ENCODE measurements at places on chromosomes 5 and 9.

DNA sequence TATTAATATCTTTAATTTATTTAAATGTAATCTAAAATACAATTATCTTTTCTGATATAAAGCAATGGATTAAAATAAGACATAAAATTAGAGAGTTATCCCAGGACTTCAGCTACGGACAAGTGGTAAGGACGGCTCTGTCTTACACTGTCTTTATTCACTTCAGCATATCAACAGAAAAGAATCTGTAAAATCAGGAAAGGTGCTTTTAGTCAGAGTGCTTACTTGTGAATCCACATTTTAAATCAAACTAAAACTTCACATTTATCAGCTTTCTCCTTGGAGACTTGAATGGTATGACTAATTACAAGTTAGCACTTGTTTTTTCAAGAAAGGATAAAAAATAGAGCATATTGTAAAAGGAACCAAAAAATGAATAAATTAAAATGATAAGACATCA lies 39.3 kb downstream of the ST8SIA4 start:
- DNase-seq: no peak

DNA sequence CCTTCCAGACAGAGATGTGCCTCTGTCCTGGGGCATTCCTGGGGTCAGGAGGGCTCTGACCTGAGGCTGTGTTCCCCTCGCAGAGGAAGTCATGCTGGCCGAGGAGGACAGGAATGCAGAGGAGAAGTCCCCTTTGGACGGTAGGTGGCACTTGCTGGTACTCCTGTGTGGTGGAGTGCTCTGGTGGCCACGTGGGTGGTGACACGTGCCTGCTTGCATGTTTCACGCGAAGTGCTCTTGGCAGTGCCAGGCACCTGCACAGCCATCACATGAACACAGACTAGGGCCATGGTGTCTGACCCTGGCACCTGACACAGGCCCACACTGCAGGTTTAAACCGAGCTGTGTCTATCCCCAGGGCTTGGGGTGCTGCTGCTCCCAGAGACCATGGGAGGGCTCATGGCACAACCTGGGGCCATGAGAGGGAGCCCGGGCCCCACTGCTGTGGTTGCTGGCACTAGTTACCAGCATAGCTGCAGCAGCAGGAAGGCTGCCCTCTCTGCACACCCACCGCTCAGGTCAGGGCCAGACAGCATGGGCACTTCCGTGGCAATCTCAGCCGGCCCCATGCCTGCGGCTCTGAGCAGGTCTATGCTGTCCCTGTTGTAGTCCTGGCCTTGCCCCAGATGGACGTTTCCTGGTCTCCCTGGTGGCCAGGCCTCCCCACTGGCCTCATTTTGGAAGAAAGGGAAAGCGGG lies 79.3 kb downstream of the CACNA1B start:
- no peak for DNase-seq

GRCh38 chr9:104069288-104069687 lies 24.8 kb upstream of the SMC2 start:
- no peak for DNase-seq

DNA sequence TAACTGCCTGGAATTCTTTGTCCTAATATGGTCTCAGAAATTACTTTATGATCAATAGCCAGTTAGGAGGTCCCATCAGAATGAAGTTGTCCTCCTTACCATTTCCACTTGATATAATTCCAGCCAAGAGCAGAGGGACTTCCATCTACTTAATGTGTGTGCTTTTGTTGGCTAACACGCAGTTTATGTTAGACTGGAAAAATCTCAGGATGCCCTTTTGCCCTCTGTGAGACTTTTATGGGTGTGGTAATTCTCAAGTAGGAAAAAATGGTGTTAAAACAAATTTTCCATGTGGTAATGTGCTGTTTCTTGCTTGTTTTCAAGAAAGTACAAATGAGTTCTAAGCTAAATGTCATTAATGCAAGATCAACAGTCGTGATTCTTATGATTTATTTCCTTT lies 327.1 kb downstream of the MTRR start:
- DNase-seq: no peak

DNA sequence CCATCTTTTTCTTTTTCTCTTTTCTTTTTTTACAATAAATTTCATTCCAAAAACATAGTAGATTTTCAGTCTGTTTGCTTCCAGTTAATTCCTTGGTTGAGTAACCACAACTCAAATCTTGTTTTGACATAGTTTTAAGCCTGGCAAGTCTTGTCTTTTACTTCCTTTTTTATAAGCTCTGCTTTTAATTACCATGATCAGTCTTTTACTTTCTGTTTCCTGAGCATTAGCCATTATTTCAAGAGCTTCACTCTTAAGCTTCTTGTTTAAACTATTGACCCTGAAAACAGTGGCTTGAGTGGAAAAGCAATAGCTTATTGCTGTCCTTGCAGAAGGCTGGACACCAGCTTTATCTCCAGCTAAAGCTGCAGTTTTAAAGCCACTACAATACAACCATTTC lies 1363.3 kb downstream of the MAT2B start:
- DNase-seq: no peak

DNA sequence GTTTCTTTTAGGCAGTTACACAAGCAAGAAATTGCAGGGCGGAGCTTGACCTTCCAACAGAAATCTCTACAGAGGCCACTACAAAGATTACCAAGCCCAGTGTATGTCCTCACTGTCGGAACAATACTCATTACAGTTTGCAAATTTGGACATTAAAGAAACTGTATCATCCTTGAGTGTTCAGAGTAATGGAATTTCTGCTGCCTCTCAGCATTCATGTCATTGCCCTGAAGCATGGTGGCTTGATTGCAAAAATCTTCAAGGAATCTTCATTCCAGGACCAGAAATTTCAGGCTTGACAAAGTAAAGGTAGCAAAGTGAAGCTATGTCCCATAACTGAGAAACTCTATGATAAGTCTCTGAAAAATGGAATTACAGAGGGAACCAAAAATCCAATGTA lies 134.6 kb upstream of the MAP3K1 start:
- DNase-seq: no peak

DNA sequence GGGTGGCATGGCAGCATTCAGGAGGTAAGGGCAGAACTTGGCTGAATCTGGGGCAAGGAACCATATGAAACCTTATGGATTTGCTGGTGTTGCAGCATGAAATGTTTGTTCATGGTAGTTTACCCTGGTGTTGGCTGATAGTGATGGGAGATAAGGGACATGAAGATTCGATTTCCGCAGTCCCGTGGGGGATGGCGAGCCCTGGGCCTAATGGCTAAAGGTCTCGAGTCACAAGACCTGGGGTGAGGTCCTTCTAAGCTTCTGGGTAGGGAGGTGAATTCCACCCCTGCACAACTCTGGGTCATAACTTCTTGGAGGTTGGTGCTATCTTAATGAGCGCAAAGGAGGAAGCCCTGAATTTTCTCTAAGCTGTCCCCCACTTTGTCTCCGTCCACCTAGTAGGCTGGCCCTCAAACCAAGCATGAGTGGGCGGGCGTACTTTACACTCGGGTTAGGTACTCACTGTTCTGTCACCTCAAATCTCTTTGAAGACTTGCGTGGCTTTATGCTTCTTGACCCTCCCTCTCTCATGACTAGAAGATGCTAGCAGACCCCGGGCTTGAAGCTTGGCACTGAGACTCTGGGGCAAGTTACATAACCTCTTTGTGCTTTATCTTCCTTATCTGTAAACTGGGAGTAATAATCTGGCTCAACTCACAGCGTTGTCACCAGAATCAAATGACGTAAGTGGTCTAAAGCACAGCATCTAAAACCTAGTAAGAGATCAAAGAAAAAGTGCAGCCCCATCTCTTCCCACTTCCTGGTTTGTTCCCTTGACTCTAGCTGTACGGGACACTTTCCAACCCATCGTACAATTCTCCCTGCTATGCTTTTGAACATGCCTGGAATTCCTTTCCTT lies 72.5 kb downstream of the BASP1 start:
- DNase-seq: no peak

DNA sequence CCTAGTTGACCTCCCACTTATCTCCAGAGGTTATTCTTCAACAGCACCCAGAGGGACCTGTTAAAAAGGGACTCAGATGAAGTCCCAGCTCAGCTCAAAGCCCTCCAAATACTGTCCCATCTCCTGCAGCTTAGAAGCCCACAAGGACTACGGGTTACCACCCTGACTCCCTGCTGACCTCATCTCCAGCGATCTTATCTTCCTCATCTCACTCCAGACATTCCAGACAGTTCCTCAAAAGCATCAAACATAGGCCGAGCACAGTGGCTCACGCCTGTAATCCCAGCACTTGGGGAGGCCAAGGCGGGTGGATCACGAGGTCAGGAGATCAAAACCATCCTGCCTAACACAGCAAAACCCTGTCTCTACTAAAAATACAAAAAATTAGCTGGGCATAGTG lies 263.8 kb upstream of the TLE4 start:
- DNase-seq: no peak

DNA sequence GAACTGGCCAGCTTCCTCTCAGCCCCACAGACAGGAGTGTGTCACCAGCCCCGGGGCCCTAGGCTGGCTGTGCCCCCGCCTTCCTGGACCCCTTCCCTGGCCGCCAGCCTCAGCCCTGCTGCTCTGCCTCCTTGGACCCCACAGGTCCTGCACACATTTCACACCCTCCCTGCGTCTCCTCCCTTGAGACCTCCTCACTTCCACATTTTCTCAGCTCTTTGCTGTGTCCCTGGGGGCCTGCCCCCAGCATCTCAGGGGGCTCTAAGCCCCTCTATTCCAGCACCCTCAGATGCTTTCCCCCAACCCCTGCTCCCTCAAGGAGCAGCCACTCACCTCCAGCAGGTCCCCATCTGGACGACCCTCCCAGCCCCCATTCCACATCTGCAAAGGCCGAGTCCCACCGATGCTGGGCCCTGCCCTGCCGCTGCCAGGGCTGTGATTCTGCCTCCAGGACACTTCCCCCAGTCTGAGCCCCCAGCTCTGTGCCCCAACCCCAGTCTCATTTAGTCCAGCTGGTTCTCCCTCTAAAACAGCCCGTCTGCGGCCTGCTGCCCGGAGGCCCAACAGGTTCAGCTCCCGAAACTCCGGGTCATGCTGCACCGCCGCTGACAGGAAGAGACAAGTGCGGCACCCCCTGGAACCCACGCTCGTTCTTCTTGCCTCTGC lies 4.2 kb downstream of the SLC34A3 start:
- no peak for DNase-seq

DNA sequence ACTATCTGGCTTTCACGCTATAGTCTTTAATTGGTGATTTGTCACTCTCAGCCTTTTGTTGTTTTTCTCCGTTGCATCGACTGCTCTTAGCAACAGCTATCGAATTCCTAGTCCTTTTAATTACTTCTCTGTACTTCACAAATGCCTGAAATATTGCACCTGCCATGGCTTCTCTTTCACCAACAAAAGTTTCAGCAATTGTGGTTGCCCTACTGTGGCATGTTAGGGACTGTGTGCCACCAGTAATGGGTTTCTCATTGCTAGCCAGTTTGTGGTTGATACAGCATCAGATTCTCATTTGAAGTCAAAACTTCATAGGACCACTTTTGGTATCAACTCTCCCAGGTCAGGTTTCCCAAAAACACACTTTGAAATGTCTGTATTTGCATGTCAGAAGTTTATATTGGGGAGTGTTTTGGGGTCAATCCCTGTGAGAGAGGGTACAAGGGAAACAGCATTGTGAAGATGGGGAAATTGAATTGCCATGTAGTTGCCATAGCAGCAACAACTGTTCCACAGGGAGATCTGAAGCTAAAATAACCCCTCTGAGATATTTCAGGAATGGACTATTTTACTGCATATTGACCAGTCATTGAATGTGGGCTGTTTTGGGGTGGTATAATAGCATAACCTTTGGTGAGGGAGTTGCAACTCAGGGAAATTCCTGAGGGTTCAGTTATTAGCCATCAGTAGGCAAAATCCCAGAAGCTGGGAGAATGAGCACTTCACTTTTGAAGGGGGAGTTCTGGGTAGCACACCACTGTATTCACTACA lies 99.2 kb downstream of the WDR70 start:
- DNase-seq: no peak

DNA sequence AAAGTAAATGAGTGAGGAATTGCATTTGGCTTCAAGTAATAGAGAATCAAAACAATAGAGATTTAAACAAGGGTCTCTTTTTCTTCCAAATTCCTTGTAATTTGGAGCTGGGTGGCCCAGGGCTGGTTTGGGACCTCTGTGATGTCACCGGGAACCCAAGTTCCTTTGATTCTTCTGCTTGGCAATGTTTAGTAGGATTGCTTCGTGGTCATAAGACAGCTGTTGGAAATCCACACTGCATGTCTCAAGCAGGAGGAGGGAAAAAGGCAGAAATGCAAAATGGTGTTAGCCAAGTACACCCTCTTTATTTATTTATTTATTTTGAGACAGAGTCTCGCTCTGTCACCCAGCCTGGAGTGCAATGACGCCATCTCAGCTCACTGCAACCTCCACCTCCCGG lies 72.6 kb upstream of the IL12B start:
- no peak for DNase-seq

GRCh38 chr9:26745111-26745510 lies 147.5 kb downstream of the CAAP1 start:
- no peak for DNase-seq

GRCh38 chr9:10274175-10274574 lies 338.6 kb downstream of the PTPRD start:
- no peak for DNase-seq

- no peak for DNase-seq
Observed at GRCh38 chr5:158163451-158164295, 304.7 kb upstream of the CLINT1 start.

DNA sequence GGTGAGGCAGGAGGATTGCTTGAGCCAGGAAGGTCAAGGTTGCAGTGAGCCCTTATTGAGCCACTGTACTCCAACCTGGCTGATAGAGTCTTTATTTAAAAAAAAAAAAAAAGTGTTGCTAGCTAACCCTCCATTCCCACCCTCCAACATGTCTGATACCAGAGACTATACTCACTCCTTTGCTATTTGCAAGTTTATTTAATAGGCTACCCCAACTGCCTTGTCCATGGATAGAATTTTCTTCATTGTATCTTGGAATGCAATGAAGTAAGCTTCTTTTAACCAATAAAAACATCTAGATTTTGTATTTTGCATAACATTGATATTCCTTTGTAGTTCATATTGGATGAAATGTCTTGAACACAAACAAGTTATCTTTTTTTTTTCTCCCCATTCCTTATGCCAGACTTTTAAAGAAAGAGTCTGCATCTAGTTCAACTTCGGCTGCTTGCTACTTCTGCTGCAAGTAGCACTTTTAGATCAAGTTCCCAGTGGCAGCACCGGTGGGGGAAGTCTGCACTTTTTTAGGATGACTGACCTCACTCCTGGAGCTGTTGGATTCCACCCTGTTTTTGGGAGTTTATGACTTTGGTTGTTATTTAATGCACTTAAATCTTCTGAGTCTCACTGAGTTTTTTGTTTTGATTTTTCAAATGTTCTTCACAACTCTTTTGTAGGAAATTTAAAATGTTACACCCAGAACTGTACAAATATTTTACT lies 112.5 kb downstream of the UHRF2 start:
- DNase-seq: no peak

DNA sequence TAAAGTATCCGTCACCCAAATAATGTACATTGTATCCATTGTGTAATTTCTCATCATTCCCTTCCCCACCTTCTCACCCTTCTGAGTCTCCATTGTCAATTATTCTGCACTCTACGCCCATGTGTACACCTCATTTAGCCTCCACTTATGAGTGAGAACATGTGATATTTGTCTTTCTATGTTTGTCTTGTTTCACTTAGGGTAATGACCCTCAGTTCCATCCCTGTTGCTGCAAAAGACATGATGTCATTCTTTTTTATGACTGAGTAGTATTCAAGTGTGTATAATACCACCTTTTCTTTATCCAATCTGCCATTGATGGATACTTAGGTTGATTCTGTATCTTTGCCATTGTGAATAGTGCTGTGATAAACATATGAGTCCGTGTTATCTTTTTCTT lies 4.9 kb upstream of the SPATA31C2 start:
- DNase-seq: no peak
